Activated T-cell treated with anti-CD3 and anti-CD28 coated beads, Interleukin-2, amount 50 U/mL, for 4 hours (primary cell): ENCODE measurements at places on chromosomes 3 and 15.

DNA sequence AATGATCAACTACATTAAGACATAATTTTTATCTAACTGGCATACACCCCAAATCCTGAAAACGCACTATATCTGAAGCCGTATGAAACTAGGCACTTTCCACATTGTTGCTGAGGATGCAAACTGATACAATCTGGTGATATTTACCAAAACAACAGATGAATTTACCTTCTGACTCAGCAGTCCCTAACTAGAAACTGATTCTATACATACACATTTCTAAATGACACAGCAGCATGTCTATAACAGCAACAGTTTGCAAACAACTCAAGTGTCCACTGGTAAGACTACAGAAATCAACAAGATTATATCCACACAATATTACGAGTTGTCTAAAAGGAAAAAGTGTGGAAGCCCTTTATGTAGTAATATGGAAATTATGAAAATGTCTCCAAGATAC is 22.9 kb downstream of the SECISBP2L start:
- DNase-seq, result no peak

- DNase-seq, result no peak
These were observed 619.5 kb upstream of the TBL1XR1 start for GRCh38 chr3:177816667-177817208.

- DNase-seq, result peak; percentile 100
These were observed 345 bp upstream of the CDV3 start for GRCh38 chr3:133573054-133573628.

DNA sequence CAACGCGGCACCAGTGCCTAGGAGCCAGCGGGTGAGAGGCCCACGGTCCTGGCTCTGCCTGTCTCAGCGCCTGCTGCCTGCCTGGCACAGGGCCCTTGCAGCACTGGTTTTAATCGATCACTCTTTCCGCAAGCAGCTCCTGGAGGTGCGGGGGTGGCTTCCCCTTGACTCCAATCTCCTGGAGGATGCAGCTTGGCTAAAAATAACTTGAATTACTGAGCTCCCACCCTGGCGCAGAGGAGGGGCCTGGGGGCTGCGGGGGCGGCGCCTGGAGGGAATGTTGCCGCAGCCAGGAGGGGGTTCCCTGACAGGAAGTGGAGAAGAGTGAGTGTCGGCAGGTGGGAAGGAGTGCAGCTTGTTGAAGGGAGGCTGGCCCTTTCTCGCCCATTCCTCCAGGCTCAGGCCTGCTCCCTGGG is 9.9 kb upstream of the RPL29 start:
- no peak for DNase-seq

GRCh38 chr3:13595485-13595884 is 46.6 kb downstream of the FBLN2 start:
- no peak for DNase-seq

DNA sequence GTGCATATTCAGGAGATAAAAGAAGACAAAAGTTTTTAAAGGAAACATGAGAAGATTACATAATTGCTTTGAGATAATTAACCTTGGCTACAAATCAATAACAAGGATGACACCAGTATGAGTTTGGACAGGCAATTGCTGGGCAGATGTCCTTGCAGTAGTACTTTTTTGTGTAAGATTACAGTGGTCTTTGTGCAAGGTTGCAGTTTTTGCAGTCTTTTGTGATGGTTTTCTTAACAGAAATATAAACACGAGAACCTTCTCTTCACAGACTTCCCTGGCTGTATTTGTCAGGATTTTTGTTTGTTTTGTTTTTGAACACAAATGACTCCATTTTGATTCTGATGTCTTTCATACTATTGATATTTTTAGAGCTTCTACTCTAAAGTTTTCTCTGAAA is 128.3 kb upstream of the ALCAM start:
- DNase-seq, result no peak

DNA sequence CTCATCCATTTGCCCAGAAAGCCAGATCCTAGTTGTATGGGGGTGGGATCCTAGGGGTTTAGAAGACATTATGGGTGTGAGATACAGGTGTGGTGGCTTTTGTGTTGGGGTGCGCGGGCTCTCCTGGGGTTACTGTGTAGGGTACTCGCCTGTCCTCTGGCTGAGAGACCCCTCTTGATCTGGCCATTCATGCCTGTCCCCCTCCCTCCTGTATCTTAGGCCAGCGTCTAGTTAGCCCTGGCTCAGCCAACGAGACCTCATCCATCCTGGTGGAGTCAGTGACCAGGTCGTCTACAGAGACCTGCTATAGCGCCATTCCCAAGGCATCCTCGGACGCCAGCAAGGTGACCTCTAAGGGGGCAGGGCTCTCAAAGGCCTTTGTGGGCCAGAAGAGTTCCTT is 41.4 kb downstream of the DNASE1L3 start:
- no peak for DNase-seq

- no peak for DNase-seq
These were observed 60.5 kb upstream of the BCL6 start for GRCh38 chr3:187805774-187806173.

DNA sequence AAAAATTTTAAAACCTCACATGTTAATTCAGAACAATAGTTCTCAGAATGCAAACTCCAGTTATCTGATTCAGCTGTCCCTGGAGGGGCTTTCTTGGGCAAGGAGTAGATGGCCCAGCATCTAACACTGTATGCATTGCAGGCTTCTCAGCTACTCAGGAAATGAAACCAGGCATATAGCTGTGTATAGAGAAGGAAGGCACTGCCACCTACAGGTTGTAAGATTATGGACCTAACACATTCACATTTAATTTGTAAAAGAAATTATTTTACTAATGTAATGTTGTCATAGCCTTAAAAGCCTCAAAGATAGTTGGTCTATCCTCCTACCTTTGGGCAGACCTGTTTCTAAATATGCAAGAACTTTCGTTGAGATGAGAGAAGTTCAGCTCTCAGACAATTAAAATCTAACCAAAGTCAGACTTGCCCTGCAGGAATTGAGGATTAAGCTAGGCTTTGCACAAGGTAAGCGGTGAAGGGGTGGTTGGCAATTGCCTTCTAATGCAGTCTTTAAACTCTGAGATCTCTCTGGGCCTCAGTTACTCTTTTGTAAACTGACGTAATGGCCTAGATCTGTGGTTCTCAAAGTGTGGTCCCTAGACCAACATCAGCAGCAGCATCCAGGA is 132.8 kb upstream of the SLC24A5 start:
- no peak for DNase-seq

DNA sequence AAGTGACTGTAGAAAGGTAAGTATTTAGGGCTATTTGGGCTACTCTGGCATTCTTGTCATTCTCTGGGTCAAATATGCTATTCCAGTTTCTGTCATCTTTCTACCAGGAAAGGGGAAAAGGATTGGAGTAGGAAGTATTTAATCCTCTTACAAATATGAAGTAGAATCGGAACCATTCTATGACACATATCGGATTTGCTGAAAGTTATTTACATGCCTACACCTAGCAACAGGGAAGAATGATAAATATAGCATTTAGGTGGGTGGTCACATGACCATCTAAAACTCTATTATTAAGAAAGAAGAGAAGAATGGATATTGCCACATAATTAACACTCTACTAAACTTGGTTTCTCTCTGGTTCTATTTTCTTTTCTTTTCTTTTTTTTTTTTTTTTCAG is 1353.1 kb downstream of the ZPLD1 start:
- DNase-seq, result no peak

GRCh38 chr3:112167758-112168157 is 34.7 kb upstream of the GCSAM start:
- no peak for DNase-seq

DNA sequence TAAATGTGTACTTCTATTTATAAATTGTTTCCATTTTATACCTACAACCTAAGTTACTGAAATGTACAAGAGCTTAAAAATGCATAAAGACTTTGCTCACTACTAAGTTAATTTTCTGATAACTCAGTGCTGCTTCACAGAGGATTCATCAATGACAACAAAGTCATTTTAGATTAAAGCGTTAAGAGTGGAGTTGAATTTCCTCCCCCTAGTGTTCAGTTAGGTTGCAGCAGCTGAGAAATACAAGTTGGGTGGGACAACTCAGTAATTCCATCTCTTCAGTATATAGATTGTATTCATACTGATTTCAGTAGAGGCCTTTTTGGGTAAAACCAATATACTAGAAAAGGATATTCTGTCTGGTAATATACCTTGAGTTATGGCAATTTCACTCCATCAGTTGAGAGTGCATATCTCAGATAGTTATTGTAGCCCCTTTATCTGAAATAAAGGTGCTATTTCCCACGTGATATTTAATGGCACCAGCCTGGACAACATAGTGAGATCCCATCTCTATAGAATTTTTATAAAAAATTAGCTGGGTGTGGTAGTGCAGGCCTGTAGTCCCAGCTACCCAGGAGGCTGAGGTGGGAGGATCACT is 6.9 kb upstream of the RPL35A start:
- DNase-seq, result no peak

DNA sequence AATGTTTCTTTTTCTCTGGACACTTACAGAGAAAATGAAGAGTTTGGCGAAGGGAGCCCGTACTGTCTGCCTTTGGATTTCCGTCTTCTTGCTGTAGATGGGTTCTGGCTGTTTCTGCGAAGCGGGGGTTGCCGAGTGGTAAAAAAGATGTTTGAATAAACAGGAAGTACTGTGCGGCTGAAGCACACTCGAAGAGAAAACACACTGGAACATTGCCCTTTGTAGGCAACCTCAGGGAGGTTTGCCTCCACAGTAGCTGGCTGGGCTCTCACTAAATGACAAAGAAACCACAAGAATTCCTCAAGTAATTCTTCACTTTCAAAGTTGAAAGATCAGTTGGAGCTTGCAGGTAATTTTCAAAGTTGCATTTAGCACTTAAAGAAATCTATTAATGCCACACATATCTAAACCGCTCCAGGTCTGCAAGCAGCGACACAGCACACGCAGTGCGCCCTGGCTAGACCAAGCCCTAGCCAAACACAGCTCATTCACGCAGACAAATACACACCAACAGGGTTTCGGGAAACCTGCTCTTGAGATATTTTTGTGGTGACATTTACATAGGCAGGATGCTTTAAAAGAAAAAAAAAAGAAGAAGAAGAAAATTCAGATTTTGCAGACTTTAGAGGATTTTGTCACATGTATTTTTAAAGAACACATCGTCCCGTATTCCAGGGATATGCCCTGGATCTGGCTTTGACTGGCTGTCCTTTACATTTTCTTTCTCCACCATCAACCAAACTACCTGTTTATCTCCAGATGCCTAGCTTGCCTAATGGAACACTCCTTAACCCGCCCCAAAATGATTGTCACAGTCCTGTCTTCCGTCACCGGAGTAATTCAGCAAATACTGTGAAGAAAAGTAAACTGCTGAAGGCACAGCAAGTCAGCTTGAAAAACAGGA is 452.8 kb downstream of the FOXP1 start:
- DNase-seq, result peak; percentile 64

DNA sequence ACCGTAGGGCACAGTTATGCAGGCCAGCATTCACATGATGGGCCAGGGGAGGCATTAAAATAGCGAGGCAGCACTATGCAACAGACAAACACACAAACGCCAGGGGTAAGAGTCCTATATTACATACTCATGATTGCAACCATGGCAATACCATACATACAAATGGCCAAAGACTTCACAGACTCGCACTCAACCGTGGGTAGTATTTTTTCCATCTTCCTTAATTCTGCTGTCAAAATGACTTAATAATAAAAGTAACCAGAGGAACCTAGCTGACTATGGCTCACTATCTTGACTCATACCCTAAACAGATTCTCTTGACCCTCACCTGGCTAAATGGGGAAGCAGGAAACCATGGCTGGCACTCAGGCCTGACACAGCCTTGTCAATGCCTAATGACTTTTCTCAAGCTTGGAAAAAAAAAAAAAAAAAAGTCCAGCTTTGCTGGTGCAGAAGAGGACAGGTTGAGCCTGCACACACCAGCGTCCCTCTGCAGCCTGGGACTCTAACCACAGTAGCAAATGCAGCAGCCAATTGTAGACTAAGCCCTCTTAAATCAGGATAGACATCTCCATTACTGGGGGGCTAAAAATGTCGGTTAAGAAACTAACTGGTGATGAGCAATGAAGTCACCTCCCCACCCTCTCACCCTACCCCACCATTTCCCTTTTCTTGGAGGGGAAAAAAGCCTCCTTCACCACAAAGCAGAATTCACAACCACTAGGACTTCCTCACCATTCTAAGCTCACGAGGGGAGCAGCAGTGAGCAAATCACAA is 23.1 kb downstream of the CCDC12 start:
- DNase-seq, result no peak

GRCh38 chr3:54841471-54841870 is 86.4 kb downstream of the LRTM1 start:
- DNase-seq, result no peak

GRCh38 chr3:195929452-195929851 is 21.1 kb upstream of the TNK2 start:
- DNase-seq, result no peak

DNA sequence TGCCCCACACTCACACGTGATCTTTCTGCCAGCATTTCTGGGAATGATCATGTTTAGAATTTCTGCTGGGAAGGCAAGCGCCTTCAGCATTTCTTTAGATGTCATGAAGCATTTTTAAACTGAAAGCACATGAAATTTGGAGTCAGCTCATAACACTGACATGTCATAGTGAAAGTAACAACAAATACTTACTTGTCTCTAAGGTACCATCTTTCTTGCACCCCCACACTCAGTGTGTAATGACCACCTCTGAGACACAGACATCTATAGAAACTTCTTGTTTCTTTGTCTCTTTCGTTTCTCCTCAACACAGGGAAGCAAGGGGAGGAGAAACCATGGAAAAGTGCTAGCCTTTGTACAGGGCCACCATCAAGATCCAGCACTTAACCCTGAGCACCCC is 171.7 kb downstream of the RORA start:
- DNase-seq, result no peak

- DNase-seq, result no peak
These were observed 102.7 kb downstream of the OSBPL10 start for GRCh38 chr3:31878231-31878838.

- DNase-seq, result no peak
These were observed 210.8 kb downstream of the CGGBP1 start for GRCh38 chr3:87848003-87848402.

DNA sequence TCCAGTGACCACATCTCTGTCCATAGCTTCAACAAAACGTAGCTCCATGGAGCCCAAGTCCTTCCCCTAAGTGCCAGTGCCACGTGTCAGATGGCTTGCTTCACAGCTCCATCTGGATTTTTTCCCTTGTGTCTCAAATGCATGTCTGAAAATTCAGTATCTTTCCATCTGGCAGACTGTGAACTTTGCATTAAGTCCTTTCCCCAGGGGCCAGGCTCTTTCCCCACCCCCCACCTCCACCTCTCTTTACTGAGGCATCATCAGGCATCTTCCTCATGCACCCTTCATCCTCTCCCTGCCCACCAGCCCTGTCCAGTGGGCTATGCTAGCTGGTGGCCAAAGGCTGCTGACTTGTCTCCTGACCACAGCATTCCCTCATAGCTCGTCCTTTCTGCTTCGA is 53.7 kb downstream of the PDIA5 start:
- DNase-seq, result no peak

- DNase-seq, result no peak
These were observed 424.8 kb downstream of the LPP start for GRCh38 chr3:188578576-188579363.

- no peak for DNase-seq
These were observed 3.6 kb upstream of the DAZL start for GRCh38 chr3:16608816-16609215.
